ENCODE measurements at places on chromosomes 3 and 15.

DNA sequence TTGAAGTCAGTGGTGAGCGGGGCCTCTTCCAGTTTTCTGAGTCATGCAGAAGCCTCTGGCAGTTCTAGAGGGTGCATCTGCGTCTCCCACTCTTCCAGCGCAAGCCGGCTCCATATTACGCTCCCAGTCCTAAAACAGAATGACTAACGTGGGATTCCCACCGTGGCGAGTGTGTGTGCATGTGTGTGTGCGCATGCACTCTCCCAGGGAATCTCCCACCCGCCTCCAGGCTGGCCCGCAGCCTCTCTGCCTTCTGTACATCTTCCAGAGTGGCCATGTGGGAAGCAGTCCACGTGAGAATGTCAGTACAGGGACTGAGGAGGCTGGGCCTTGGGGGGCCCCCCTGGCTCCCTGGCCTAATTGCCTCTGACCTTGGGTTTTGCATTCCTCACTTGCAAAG lies 87.7 kb downstream of the LSM3 start:
- no peak for DNase-seq

- DNase-seq = no peak
Observed at GRCh38 chr3:124313621-124314020, 321.7 kb upstream of the ROPN1 start.

DNA sequence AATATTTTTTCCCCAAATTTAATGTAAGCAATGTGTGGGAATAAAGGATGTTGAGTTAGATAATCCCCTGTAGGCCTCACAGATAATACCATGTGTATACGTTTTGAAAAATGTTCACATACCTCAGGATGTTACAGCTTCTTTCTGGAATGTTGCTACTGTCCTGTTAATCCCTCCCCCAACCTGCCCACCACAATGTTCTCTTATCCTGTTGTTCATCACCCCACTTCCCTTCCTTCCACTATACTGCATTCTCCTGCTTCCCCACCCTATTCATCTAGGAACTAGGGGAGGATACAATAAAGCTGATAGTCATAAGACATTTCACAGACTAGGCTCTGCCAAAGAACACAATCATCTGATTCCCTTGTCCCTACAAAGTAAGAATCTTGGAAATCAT lies 92.1 kb downstream of the IGF2BP2 start:
- DNase-seq = no peak

- DNase-seq = no peak
Observed at GRCh38 chr15:71804695-71805470, 5.5 kb upstream of the NR2E3 start.

- DNase-seq = no peak
Observed at GRCh38 chr3:73801444-73801843, 176.7 kb upstream of the PDZRN3 start.

DNA sequence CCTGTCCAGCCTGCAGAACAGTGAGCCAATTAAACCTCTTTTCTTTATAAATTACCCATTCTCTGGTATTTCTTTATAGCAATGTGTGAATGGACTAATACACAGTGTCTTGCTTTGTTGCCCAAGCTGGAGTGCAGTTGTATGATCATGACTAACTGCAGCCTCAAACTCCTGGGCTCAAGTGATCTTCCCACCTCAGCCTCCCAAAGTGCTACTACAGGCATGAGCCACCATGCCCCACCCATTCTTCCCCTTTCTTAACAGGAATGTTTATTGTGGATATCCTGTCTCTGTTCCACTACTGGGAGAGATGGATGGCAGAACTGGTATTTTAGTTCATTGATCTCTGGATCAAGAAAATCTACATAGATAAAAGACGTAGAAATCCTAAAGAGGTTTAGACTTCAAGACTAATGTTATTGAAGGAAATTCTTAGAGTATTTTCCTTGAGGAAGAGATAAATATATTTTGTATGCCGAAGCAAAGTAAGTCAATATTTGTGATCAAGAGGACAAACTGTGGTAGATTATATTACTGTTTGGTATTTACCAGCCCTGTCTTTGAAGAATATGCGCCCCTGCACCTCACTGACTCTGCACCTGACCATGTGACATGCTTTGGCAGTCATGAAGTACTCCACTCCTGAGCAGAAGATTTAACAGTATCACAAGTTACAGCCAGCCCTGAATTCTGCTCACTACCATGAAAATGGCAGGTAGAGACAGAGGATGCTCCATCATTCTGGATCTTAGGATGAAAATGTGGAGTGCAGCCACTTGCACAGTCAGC lies 42.9 kb downstream of the UACA start:
- DNase-seq = no peak

DNA sequence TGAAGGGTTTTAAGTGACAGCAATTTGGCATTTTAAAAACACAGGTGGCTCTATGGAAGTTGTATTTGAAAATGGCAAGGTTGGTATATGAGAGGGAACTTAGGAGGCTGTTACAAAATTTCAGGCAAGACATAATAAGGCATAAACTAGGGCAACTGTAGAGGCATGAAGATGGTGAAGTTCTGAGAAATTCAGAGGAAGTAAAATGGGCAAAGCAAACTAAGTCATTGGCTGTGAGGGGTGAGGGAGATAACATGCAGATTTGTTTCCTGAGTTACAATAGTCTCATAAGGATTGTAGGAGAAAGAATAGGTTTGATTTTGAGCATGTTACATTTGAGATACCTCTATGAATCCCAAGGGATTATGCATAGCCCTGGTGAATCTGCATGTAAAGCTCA lies 302.9 kb upstream of the ARHGEF26 start:
- no peak for DNase-seq

GRCh38 chr15:48006031-48006511 lies 114.7 kb upstream of the SLC24A5 start:
- DNase-seq = no peak

DNA sequence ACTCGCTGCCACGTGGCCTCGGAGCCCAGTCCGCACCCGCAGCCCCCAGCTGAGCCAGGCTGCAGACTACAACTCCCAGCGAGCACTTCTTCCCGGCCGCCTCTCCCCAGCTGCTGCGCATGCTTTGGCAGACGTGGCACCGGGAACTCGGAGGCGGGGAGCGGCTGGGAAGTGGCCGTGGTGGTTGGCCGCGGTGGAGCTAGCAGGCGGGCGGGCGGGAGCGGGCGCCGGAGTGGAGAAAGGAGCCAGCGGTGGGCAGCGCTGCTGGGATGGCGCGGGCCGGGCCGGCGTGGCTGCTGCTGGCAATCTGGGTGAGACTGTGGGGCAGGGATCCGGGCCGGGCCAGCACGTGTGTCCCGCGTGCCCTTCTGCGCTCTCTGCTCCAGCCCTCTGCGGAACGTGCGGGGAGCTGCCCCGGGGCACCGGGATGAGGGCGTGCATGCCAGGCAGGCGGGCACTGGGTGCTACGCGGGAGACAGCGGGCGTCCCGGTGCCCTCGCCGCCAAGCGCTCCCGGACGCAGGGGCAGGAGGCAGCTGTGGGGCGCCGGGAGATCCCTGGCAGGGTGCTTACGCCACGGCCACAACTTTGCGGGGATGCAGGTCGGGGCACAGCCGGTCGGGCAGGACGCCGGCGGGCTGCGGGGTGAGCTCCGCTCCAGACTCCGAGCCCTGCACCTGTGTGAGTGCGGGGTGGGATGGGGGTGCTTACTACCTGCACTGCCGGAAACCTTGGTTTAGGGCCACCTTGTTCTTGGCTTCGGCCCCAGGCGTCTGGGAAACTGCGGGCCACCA lies at the start of gene PDIA5:
Gene PDIA5 (plus strand): TSS at position 130 of the 793 bp plus-strand sequence. CDS start 140 bp downstream, at position 270.
- DNase-seq = peak; percentile 87

DNA sequence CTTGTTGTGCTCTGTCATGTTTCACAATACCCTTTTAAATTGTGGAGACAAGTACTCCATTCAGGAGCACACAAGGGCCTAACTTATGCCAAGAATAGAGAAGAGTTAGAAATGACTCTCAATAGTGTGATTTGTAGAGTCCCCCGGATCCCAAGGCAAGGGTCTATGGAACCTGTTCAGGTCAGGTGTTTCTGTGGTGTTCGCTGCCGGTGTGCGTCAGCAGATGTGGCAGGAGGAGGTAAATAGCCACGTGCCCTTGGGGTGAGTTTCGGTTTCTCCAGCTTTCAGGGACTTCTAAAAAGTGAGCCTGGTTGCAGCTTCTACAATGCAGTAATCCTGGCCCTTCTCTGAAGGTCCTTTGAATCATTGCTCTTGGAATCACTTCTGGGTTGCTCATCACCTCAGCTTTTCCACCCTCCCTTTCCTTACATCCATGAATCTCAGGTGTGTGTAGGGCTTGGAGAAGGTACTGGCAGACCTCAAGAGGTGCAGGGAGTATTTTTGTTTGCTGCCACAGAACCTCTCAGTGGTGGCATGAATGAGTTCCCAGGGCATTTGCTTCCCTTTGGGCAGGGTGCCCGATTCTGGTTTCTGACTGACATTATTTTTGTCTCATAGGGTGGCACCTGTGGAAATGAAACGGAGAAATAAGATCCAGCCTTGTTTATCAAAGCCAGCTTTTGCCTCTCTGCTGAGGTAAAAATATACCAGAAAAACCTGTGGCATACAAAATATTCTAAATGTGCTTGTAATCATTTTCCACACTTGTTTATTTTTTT lies 7.3 kb downstream of the ST3GAL6 start:
- DNase-seq = no peak

- no peak for DNase-seq
Observed at GRCh38 chr3:157282261-157283191, 122.6 kb upstream of the CCNL1 start.

DNA sequence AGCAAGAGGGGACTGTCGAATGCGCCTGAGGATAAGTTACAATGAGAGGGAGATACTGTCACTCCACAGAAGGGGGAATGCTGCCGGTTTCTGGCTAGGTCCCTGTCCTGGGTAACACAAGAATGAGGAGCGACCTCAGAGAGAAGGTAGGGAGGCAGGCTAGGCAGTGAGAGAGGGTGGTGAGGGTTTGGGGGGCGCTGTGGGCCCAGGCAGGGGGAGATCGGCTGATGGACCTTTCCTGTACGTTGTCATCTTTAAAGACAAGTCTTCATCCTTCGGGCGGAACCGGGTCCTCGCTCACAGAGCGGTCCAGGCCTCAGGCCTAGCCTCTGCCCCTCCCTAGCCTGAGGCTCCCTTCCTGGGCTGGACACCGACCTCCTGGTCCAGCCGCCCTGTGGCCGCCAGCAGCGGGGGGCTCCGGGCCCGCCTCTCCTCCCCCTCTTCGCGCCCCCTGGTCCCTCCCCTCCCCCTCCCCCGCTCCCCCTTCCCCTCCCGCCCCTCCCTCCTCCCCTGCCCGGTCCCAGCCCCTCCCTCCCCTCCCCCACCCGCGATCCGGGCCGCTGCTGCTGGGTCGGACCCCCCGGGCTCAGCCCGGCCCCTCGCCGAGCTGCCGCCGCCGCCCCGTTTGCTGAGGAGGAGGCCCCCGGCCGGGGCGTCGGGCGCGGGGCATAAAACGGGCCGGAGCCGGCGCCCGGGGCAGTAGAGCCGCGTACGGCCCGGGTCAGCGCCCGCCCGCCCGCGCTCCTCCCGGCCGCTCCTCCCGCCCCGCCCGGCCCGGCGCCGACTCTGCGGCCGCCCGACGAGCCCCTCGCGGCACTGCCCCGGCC lies at the start of gene CHRD:
Gene CHRD (plus strand): TSS at position 697 of the 827 bp plus-strand sequence. CDS start 265 bp downstream, outside the sequence.
- DNase-seq = no peak

DNA sequence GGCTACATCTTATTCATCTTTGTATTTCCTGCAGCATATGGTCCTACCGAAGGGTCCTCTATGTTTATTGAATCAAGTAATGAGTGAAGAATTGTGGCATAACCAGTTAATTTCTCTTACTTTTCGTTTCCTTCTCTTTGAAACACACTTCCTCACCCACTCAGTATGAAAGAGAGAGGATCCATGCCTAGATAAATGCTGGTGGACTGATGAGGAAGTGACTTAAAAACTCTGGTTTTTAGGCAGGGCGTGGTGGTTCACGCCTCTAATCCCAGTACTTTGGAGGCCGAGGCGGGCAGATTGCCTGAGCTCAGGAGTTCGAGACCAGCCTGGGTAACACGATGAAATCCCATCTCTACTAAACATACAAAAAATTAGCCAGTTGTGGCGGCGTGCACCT lies 2.2 kb upstream of the MB21D2 start:
- no peak for DNase-seq

DNA sequence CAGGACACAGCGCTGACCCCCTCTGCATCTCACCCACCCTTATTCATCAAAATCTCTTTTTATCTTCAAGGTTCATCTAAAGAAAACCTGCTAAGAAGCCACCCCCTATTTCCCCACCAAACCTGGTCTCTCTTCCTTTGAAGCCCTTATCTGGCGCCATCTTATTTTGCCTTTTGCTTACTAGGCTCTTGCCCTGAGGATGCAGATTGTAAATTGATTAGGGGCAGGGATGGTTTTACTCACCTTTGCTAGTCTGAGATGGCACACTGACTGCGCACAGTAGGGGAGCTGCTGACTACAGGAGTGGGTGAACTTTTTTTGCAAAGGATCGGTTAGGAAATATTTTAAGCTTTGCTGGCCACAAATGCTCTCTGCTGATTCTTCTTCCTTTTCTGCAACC lies 78.9 kb upstream of the BHLHE40 start:
- no peak for DNase-seq

DNA sequence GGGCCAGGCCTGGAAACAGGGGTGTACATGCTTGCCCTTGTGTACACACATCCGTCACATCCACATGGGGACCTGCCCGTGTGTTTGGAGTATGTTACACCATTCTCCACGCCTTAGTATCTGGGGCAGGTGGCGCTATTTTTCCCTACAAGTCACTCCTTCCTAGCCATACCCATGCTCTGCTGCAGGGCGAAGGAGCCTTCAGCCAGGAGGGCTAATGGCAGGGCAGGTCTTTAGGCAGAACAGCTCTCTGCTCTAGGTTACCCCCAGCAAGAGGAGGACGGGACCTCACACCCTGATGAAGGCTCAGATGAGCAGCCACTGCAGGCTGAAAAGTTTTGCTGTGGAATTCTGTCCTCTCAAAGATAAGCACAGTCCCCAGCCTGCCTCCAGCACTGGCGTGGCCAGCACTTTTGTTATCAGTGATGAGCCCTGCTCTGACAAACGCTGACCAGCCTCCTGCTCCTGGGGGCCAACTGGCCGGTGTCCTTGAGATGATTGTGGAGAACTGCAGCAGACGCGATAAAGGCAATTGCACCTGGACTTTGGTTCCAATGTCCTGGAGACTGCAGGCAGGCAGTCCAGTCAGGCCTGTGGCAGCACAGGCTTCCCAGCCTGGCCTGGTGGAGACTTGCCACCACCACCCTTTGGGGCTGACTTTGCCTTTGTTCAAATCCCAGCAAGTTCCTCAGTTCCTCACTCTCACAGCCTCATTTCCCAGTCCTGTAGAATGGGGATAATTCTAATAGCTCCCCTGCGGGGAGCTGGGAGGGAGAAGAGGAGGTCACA lies 19.8 kb upstream of the PIGZ start:
- DNase-seq = no peak

GRCh38 chr15:100234158-100235029 lies 107.4 kb downstream of the ADAMTS17 start:
- DNase-seq = no peak

Measured in stimulated activated naive CD8-positive, alpha-beta T cell treated with anti-CD3 and anti-CD28 coated beads, Interleukin-15, Interleukin-2, amounts not matched to agents 100 U/mL and 50 U/mL, for 24 hours (primary cell).